CD4-positive, alpha-beta T cell treated with Interleukin-17A for 4 hours (primary cell): ENCODE measurements at places on chromosomes 2 and 18.

- peak; percentile 66 for DNase-seq
These were observed 6.7 kb upstream of the ACAA2 start for GRCh38 chr18:49819823-49820671.

DNA sequence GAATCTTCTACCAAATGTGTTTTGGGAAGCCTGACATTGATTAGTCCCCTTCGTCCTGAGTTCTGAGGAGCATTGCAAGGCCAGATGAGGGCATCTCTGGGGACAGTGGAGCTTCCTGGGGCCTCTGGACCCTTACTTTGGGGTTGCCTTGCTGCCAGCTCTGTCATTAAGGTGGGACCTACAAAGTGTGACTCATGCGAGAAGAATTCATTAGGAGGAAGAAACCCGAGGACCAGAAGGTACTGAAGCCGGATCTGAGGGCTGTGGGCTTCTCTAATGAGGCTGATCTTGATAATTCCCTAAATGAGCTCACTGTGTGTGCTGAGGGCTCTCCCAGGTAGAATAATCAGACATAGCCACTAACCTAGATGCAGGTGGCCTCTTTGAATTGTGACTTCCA, 695 bp upstream of the SCYGR2 start:
- no peak for DNase-seq

GRCh38 chr2:7517088-7517487, 599.9 kb downstream of the RNF144A start:
- DNase-seq = peak; percentile 41

DNA sequence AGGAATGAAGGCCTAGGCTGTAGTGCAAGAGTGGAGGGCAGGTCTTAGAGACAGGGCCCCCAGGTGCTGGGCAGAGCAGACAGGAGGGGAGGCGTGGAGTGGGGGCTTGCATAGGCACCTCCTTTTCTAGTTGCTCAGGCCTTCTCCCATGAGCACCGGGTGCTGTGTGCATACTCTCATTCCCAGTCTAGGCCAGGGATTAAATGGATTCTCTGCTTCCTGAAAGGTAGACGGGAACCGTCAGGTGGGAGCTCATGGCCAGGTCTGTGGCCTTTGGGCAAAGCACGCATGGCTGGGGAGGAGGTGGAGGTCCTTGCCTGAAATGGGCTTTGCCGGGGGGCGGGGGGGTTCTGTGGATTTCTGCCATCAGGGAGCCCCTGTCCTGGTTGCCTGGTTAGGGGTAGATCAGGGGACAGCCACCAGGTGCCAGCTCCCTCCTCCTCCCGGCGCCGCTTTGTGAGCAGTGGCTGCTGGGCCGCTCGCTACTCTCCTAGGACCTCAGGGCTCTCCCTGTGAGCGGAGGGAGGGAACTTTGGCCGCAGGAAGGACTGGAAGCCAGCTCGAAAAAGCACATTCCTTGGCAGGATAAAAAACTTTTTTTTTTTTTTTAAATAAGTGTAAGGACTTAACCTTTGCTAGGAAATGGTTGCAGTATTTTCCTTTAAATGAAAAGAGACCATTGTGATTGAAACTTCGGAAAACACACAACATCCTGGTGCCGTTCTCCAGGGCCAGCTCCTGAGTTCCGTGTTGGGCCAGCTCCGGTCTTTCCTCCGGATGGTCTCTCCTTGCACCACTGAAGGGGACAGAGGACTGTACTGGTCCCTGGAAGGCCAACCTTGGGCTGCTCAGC, 82.8 kb upstream of the HAAO start:
- DNase-seq = no peak

DNA sequence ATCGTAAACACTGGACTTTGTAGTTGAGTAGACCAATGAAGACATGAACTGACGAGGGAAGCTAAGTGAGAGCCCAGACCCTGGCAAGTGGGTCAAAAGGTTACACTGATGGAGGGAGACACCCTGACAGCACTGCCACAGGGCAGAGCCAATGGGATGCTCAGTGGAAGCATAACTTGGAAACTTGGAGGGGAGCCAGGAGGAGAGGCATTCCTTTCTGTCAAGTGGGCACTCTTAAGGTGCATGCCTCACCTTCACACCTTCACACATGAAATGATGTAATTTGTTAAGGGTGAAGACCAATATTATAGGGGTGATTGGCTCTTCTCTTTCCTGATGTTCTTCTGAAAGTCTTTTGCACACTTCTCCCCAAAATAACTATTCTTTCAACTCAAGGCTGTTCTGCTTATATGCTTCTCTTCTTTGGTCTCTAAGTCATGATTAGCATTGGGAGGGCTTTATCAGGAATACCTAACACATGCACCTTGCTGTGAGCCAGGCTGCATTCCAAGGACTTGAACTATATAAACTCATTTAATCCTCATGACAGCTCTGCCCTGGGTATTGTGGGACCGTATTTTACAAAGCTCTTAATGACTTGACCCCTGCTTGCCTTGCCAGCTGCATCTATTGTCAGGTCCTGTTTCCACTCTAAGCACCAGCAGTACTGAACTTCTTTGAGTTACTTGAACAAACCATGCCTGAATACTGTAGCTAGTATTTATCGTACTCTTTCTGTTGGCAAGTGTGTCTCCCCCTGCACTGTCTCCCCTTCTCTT, 19.0 kb downstream of the RPL37A start:
- no peak for DNase-seq

DNA sequence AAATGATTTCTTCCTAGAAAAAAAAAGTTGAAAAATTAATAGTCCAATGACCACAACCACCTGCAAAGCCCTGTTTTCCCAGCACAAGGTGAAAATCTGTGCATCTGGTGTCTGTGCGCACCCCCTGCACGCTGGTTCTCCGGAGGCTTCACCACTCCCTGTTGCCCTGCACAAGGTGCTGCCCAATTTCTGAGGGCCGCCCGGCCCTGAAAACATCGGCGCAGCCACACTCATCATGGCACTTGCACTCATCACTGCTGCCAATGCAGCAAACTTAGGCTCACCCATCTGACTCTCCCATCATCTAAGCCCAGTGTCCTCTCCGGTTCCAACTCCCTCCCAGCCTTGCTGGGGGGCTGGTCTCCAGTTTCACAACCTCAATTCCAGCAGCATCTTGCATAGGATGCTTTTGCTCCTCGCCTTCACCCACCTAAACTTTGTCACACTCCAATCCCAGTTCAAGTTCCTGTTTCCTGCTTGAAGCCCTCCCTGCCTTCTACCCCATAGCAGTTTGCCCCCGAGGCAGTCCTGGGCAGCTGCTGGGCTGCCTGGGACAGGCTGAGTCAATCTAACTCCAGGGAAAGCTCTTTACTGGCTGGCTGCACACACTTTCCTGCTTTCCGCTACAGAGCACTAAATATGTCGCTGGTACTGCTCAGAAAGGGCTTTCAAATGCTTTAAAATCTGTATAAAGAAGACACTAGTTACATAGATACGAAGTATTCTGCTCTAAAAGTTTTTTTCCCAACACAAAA, 522.5 kb upstream of the ID2 start:
- no peak for DNase-seq
